ENCODE measurements at places on chromosomes 2 and 18.

DNA sequence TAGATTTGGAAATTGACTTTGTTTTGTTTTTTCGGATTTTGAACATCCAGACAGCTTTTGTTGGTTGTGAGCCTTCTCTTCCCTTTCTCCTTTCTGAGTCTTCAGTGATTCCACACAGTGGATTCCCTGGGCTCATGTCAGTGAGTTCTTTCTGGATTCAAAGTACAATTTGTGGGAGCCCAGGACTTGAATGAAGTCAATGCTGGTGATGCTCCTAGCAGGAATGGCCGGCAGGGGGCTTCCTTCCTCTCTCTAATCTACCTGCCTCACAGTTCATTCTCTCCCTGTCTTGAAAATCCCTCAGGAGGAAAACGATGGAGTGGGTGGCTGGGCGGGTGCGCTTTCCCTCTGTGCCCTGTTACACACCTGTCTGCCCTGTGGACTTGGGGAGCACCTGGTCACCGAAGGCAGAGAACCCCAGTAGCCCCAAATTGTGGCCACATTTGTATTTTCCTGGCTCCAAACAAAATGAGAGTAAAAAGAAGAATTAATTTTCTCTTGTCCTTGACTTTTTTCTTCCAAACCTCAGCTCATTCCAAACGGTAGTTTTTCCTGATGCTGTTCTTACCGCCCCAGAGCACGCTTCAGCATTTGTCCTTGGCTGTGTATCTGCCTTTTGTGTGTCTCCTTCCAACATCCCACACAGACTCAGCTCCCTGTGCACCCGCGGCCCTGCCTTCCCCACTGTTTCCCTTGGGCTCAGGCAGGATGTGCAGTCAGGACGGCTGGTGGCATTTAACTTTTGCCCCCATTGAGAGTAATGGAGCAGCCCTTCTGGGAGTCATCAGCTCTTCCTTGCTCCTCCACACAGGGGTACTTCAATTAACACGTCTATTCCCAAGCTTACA, 86.6 kb downstream of the MARCO start:
- peak; percentile 37 for DNase-seq

GRCh38 chr18:35409911-35410310, 32.8 kb upstream of the ZNF396 start:
- DNase-seq, result no peak

DNA sequence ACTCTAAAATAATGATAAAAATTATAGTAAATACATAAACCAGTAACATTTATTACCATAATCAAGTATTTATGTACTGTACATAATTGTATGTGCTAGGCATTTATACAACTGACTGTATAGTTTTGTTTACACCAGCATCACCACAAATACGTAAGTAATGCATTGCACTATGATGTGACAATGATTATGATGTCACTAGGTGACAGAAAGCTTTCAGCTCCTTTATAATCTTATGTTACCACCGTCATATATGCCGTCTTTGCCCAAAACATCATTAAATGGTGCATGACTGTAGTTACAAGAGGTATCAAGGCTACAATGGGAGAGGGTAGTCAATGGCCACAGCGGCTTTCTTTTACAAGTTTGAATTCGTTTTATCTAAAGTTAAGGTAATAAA, 60.1 kb downstream of the ICOS start:
- no peak for DNase-seq

DNA sequence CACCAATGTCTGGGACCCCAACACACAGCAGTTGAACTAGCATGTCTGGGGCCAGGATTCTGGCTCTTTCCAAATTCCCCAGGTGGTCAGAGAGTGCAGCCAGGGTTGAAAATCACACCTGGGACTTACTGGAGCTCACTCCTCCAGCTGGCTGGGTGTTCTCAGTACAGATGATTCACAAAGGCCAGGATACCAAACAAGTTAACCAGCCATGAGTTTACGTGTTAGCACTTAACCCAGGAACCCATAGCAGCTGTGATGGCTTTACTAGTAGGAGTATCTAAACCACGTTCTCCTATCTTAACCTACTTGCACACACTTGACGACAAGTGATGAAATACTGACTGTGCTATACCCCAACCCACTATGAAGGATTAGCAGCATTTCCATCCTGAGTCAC, 222.8 kb downstream of the FBXO15 start:
- no peak for DNase-seq

GRCh38 chr18:69432847-69433246, 32.2 kb downstream of the DOK6 start:
- no peak for DNase-seq

DNA sequence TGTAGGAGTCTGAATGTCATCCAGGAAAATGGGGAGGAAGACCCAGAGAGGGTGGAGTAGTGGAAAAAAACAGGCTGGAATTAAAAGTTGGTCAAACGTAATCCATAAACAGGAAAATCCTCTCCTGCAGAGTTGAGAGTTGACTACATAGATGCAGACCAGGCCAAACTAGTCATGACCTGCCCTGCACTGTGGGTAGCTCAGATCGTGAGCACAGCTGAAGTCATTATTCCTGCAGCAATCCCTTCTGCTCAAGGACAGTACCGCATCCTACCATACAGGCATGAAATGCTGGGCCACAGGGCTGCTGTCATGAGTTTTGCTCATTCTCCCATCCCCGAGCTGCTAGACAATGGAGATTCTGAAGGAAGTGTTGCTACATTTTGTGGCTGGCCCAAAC, 352.2 kb downstream of the EN1 start:
- DNase-seq, result no peak

DNA sequence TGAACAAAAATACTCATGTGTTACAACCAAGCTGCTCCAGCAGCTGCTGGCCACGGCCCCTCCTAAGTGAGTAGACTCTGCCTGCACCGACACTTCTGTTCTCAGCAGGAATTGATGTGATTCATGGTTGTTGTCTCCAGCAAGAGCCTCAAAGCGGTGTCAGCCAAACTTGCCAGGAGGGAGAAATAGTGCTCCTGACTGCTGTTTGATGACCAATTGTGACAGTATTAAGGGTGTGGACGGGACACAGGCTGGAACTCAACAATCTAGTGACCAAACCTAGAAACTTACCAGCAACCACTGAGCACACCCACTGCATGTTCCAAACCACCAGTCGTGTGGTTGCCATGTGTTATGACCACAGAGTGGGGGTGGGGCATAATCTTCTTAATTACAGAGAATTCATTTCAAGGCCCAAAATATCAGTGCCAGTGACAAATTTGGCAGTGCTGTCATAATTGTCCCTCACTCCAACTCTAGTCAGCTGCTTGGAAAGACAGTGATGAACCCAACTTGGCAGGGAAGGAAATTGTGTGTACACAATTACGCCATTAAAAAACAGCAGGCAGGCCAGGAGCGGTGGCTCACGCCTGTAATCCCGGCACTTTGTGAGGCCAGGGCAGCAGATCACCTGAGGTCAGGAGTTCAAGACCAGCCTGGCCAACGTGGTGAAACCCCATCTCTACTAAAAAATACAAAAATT, 30.4 kb downstream of the FBLN7 start:
- DNase-seq, result no peak

DNA sequence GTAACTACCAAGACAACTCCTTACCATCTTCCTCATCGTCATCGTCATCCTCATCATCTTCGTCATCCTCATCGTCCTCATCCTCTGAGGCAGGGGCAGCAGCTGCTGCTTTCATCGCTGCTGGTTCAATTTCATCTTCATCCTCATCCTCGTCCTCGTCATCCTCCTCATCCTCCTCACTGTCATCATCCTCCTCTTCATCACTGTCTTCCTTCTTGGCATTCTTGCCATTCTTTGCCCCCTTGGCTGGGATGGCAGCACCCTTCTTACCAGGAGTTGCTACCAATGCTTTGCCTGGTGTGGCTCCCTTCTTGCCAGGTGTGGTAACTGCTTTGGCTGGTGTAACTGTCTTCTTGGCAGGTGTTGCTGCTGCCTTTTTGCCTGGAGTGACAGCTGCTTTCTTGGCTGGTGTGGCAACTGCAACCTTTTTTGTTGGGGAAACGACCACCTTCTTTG, 2.7 kb downstream of the NCL start:
- no peak for DNase-seq

- DNase-seq, result no peak
Measured at GRCh38 chr2:24930768-24931167, 10.7 kb upstream of the ADCY3 start.

- peak; percentile 24 for DNase-seq
Measured at GRCh38 chr2:216687646-216688045, 7.7 kb downstream of the IGFBP5 start.

- DNase-seq, result peak; percentile 58
Measured at GRCh38 chr2:118865106-118865505, 17.7 kb upstream of the EN1 start.

DNA sequence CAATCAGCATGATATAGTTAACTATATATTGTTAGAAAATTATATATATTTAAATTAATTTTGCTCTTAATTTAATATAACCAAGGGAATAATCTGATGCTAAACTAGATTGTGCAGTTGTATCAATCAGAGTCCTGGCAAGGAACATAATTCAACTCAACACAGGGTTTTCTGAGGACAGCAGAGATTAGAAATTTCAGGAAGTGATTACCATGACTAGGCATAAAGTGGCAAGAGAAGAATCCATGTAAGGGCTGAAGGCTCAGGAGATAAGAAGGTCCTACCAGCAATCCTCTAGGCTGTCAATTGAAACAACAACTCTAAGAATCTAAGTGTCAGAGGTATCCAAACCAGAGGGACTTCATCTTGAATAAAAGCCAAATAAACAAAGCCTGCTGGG, 807.8 kb downstream of the DSC3 start:
- DNase-seq, result no peak

- DNase-seq, result peak; percentile 99
Measured at GRCh38 chr2:229922449-229923386, at the start of gene FBXO36. TSS of gene FBXO36 (plus strand) at chr2:229922503. CDS start at chr2:229922514, 11 bp downstream.

GRCh38 chr2:170375192-170375591, 197.2 kb downstream of the MYO3B start:
- no peak for DNase-seq

DNA sequence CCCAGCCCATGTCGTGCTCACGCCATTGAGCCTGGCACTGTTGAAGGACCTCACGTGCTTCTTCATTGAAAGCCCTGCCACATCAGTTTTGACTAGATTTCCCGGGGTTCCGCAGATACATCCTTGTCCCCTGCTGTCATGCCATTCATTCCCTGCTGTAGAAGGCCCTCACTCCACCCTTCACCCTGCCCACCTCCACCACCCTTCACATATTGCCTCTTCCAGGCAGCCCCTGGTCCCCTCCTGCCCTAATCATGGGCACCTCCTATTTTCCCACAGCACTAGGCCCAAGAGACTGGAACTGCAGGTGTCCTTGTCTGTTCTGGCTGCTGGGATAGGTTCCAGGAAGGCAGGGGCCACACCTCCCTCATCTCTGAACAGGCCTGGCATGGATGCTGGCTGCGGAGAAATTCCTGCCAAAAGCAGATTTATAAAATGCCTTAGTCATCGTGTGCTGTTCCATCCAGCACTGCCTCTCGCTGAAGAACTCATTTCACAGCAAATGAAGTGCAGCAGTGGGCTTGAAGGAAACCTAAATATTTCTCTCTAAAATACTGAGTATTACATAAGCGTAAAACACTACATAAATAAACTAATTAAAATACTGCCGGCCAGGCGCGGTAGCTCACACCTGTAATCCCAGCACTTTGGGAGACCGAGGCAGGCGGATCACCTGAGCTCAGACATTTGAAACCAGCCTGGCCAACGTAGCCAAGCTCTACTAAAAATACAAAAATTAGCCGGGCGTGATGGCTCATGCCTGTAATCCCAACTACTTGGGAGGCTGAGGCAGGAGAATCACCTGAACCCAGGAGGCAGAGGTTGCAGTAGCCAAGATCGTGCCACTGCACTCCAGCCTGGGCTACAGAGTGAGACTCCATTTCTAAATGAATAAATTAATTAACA, 38.4 kb downstream of the EIF4E2 start:
- DNase-seq, result no peak

DNA sequence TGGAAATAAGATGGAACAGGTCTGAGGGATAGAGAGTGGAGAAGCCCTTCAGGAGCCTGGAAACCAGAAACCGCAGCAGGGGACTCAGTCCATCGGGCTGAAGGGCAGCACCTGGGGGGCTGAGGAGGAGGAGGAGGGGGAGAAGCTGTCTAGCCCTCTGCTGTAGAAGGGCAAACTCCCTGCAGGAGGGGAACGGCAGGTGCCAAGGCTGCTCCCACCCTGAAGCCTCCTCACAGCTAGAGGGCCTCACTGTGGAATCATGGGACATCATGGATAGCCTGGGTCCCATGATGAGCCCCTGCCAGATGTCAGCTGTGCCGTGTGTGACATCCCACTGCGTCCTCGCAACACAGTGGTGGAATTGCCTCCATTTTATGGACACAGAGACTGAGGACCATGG, 435 bp downstream of the MYO7B start:
- no peak for DNase-seq

DNA sequence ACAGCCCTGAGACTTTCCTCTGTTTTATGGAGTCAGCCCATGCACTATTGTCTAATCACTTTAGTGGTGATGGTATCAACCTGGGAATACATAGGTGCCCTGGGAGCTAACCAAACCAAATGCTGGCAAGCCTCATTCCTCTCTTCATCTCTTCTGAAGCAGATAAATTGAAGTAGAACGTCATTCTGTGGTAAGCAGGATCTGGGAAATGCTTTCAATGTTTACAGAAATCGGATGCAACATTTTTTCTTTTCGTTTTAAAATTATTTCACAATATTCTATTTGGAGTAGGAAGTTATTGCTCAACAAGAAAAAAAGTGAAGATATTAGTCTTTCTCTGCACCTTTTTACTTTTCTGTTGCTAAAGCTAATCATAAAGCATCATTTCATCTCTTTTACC, 114.2 kb downstream of the RBMS1 start:
- no peak for DNase-seq

DNA sequence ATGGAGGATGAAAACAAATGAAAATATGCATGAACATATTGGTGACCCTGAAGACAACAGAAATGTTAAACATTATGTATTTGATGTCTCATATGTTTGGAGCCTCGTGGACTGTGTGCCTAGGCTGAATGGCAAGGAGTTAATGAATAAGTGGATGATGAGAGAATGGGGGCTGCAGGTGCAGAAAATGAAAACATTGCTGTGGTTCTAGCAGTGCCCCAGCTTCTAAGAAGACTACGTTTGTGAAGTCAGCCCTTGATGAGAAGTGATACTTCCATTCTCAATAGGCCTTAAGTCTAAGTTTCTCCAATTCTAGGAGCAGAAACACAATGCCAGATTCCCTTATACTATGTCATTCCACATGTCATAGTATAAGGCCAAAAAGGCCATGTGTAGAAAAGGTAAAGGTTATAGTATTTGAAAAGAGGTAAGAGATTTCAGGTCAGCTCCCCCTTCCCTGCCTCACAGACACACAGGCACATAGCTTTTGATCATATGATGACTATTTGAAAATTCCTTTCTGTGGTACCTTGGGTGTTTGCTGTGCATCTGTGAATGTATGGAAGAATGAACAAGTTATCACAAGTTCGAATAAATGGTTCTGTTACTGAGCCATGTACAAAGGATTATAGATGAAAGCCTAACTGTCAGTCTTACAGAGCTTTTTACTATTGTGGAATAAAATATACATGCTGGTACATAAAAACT, 280.8 kb downstream of the SETBP1 start:
- no peak for DNase-seq

GRCh38 chr2:1702186-1702565, 42.1 kb downstream of the PXDN start:
- no peak for DNase-seq

- DNase-seq, result no peak
Measured at GRCh38 chr2:130768191-130768855, 13.0 kb downstream of the AMER3 start.

Measured in NCI-H510A treated with DMSO at 0.1 percent for 48 hours (cell line).